ENCODE measurements at places on chromosomes 4 and X.

DNA sequence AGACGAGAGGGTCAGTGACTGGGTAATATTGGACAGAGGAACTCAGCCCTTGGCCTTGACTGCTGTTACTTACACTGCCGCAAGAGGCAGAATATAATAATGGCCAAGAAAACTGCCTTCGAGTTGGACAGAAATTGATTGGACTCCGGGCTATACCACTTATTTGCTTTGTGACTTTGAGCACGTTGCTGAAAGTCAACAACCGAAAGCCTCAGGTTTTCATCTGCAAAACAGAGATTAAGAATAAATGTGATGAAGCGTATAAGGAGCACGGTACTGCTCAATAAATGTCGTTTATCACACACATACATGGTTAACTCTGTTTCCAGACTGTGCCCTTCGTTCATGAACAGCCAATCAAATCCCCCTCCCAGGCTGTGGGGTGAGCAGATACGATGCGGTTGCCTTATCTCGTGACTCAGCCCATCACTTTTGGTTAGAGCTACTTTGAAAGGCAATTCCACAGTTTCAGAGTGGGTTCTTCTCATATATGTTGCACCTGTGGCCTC lies 91.6 kb downstream of the TSPAN7 start:
- no peak for DNase-seq

DNA sequence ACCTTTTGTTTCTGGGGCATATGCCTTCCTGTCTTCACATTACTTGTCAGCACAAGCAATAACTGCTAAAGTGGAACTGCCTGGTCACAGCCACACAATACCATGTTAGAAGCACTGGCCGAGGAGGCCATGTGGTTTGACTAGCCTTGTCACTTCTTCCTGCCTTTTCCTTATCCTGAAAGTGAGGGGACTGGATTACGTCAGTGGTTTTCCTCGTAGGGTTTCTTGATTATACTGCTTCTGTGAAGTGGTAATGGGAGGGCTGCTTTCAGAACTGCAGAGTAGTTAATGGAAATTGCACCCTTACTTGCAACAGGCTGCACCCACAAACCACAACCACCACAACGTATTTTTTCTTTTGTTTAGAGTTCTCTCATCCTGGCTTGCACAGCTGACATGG lies 26.6 kb downstream of the ZRSR2 start:
- no peak for DNase-seq

- DNase-seq: peak; percentile 19
Measured at GRCh38 chrX:153554519-153555167, 37.2 kb downstream of the ATP2B3 start.

GRCh38 chrX:130100180-130100579 lies 10.1 kb downstream of the ELF4 start:
- no peak for DNase-seq

DNA sequence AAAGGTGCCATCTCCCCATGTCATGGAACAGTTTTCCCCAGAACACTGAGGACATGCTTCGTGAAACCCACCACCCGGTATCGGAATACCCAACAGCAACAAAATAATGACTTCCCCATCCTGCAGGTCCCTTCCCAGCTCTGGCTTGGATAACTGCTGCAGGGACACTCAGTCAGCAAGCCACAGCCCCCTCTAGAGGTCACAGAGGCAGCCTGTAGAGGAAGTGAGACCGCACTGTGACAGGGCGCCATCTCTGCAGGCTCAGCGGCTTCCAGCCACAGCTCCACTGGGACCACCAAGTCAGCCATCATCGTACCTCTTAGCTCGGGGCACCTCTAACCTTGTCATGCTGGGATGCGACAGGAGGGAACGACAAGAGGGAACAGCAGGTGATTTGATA lies 315.9 kb downstream of the LDB2 start:
- DNase-seq: no peak

GRCh38 chrX:30275498-30275897 lies 28.6 kb downstream of the MAGEB1 start:
- DNase-seq: no peak

DNA sequence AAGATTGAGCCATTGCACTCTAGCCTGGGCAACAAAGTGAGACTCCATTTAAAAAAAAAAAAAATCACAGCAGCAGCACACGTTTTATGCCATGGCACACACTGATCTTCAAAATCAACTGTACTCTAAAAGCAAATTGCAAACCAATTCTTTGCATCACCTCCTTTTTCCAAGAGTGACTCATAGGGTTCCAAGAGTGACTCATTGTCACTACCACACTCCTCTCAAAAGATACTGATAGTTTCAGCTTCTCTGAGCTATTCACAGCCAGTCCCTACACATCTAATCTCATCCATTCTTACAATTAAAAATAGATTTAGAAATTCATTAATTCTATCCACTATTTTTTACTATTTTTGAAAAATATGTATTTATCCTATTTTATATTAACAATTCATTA lies 1494.9 kb upstream of the AGA start:
- no peak for DNase-seq

- DNase-seq: no peak
Measured at GRCh38 chr4:131509521-131509920, 1639.6 kb upstream of the PCDH10 start.

DNA sequence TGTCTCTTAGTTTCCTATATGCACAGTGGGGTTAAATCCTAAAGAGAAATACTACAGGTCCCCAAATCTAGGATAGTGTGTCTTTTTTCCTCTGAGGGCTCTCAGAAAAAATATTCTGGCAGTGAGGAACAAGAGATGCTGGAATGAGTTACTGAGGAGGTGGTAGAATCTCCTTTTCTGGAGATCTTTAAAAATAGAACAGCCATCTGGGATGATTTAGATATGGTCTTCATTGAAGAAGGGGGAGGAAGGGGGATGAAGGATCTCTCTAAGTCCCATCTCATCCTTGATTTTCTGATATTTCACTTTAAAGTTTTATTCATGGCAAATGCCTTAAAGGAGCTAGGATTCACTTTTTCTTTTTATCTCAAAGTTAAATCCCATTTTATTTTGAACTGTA lies 235.0 kb downstream of the MAML3 start:
- DNase-seq: no peak

- no peak for DNase-seq
Measured at GRCh38 chr4:146763560-146763959, 124.9 kb downstream of the POU4F2 start.

GRCh38 chrX:19563327-19563726 lies 48.0 kb upstream of the MAP3K15 start:
- DNase-seq: no peak

GRCh38 chrX:9867753-9868152 lies 81.5 kb downstream of the SHROOM2 start:
- no peak for DNase-seq

GRCh38 chr4:12958436-12958835 lies 525.7 kb downstream of the RAB28 start:
- DNase-seq: no peak

GRCh38 chr4:169117591-169118081 lies 107.6 kb upstream of the CBR4 start:
- DNase-seq: no peak

- DNase-seq: no peak
Measured at GRCh38 chr4:71377561-71377960, 38.7 kb downstream of the SLC4A4 start.

GRCh38 chr4:2698951-2699505 lies 57.1 kb downstream of the TNIP2 start:
- DNase-seq: no peak

DNA sequence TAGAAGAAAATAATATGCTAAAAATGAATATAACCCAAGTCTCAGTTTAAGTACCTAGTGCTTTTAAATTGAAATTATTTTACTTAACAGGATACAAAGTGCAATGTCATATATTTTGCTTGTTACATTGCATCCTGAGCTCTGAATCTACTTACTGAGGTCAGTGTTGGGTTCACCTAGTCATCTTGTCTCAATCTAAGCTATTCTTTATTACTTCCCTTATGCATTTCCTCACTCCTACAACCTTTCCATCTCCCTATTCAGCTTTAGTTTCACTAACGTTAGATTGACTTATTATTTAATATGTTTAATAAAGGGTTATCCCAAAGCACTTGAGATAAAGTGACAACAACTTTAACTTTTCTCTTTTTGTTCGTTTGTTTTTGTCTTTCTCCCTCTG lies 483.7 kb downstream of the FSTL5 start:
- DNase-seq: no peak

DNA sequence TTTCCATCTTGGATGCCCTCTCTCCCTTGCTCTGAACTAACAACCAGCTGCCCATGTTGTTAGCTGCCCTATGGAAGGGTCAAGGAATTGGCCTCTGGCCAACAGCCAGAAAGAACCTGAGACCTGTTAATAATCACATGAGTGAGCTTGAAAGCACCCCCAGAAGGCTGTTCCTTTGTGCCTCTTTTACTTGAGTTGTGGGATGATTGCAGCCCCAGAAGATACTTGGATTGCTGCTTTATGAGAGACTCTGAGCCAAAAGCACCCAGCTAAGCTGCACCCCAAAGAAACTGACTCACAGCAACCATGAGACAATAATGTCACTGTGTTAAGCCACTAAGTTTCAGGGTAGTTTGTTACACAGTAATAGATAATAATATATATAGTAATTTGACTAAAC lies 73.3 kb downstream of the FRYL start:
- no peak for DNase-seq

- no peak for DNase-seq
Measured at GRCh38 chrX:39982948-39983347, 114.8 kb downstream of the BCOR start.

DNA sequence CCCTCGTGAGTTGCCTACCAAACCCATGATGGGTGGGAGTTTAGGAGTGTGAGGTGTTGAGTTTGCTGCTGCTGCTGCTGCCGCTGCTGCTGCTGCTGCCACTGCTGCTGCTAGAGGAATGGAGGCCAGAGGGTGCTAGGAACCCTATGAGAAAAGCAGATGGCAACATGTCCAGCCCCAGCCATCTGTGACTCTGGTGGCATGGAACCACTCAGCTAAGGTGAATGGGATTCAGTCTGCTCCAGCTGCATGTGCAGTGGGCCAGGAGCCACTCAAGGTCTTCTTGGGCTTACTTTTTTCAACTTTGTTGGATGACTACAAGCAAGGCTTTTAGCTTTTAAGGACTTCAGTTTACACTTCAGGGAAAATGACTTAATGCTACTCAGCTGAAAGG lies 103.8 kb downstream of the RTL5 start:
- DNase-seq: no peak

- no peak for DNase-seq
Measured at GRCh38 chr4:70994069-70994366, 569 bp downstream of the DCK start.

GRCh38 chrX:115525486-115525885 lies 35.5 kb upstream of the PLS3 start:
- no peak for DNase-seq

- no peak for DNase-seq
Measured at GRCh38 chr4:183249854-183250253, 70.2 kb downstream of the CLDN22 start.

DNA sequence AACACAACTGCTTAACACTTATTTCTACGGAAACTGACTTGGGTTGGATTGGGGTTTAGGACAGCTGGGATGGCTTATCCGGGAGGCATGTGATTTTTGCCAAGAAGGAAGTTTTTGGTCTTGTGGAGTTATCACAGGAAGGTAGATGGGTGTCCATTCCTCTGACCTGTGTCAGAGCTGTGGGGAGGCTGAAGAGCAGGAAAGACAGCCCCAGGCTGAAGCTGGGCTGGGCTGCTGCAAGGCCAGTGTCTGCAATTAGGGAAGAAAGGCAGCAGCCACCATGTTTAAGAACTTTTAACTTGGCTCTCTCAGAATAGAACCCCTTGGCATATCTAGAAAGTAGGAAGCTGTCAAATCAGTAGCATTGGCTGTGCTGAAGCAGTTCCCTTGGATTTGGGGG lies 42.3 kb downstream of the CCNG2 start:
- DNase-seq: no peak

GRCh38 chrX:24148535-24149350 lies 786 bp upstream of the ZFX start:
- DNase-seq: no peak

DNA sequence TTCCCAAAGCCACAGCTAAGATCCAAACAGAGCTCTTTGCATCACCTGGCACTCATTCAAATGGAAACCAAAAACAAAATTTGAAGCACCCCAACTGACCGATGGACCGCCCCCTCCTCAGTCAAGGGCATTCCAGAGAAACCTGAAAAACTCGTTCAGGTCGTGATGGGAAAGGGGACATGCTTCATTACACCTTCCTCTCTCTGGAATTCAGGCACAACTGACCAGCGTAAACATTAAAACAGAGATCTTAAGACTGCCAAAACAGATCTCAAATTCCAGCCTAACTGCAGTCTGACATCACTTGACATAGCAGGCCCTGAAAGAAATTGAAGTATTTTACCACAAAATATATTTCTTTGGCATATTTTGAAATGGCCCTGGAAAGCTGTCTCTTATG lies 28.5 kb downstream of the PTTG2 start:
- no peak for DNase-seq

DNA sequence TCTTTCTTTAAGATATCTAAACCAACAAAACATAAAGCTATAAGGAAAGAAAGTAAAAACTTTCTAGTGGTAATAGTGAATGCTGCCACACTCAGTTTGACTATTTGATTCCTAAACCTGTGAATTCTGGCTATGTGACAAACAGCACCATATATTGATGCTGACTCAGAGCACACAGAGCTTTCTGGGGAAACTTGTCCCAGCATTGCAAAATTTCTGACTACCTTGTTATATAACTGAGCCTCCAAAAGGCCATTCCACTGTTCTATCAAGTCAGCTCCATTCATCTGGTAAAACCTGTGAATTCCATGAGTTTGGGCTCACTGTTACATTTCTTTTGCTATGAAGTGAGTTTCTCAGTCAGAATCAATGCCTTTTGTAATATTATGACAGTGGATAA lies 1229.7 kb downstream of the PCDH18 start:
- DNase-seq: no peak

All from stimulated activated CD8-positive, alpha-beta memory T cell treated with anti-CD3 and anti-CD28 coated beads, Interleukin-2, amount 100 ng/mL, for 1 hour (primary cell).